ENCODE measurements at places on chromosomes 11 and 22.

- DNase-seq = no peak
Observed at GRCh38 chr11:76761718-76762355, 21.3 kb upstream of the TSKU start.

- DNase-seq = no peak
Observed at GRCh38 chr11:114915871-114916805, 237.8 kb downstream of the NXPE2 start.

DNA sequence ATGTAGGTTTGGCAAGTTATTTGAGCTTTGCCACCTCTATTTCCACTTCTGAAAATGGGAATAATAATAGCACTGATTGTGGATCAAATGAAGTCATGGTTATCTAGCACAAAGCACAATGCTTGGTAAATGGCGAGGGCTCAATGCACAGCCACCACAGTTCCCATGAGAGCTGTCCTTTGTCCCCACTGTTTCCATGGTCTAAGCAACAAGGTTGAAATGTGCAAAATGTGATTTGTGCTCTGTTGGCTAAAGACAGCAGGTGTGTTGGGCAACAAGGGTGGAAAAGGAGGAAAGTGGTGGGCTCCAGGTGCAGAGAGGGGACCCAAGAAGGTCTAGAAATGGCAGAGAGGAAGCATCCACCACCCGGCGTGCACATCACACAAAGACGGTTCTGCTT is 200.5 kb downstream of the TRIM29 start:
- DNase-seq = no peak

- DNase-seq = peak; percentile 81
Observed at GRCh38 chr22:40044870-40045834, 50.4 kb downstream of the FAM83F start.

DNA sequence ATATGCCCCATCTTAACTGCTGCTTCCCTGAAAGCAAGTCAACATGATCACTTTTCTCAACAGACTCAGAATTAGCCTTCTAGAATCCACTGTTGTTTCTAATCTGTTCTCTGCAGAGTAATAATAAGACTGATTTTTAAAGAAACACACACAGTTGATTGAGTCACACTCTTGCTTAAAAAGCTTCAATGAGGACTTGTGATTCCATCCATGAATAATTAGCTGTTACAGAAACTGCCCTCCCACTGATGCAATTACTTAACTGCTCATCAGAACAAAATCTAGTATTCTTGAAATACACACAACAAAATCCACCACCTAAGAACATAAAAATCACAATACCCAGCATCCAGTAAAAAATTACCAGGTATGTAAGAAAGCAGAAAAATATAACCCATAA is 100.5 kb upstream of the TIMP3 start:
- no peak for DNase-seq

GRCh38 chr11:107102692-107103477 is 84.6 kb upstream of the GUCY1A2 start:
- DNase-seq = no peak

DNA sequence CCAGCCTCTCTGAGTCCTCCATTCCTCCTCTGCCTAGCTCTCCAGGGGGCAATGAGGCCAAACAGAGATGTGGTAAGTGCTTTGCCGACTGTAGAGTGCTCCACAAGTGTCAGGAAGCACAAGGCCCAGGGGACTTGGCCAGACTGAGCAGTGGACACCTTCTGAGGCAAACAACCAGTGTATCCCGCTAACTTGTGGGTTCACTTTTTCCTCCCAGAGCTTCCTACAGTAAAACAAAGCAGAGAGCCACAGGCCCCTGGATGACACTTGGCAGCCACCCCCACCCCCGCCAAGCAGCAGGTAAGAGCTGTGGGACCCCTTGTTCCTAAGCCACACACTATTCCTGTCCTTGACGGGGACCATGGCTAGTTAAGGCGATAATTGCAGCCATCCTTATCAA is 160.9 kb downstream of the CACNA1I start:
- no peak for DNase-seq

- DNase-seq = peak; percentile 65
Observed at GRCh38 chr11:117819096-117820040, 5.2 kb downstream of the FXYD2 start.

- no peak for DNase-seq
Observed at GRCh38 chr11:119700030-119700429, 29.0 kb downstream of the NECTIN1 start.

GRCh38 chr11:32884770-32885384 is 7.7 kb upstream of the QSER1 start:
- DNase-seq = peak; percentile 14

- no peak for DNase-seq
Observed at GRCh38 chr11:33405834-33406602, 148.8 kb downstream of the HIPK3 start.

GRCh38 chr11:9251311-9251710 is 13.8 kb downstream of the DENND5A start:
- DNase-seq = no peak

DNA sequence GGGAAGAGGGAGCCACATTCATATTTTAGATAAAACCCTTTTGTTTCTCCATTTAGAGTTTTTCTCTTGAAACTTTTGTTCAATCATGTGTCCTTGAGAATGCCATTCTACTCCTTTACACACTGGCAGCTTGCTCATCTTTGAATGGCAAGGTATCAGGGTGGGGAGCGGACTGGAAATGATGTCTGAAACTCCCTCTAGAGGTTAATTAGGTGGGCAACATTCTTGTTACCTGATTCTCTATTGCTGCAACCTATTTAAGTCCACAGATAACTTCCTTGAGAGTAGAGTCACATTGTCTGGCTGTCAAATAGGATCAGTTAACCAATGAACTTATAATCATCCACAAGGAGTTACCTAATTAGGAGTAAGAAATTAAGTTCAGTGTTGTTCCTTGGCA is 533.6 kb upstream of the API5 start:
- peak; percentile 20 for DNase-seq

DNA sequence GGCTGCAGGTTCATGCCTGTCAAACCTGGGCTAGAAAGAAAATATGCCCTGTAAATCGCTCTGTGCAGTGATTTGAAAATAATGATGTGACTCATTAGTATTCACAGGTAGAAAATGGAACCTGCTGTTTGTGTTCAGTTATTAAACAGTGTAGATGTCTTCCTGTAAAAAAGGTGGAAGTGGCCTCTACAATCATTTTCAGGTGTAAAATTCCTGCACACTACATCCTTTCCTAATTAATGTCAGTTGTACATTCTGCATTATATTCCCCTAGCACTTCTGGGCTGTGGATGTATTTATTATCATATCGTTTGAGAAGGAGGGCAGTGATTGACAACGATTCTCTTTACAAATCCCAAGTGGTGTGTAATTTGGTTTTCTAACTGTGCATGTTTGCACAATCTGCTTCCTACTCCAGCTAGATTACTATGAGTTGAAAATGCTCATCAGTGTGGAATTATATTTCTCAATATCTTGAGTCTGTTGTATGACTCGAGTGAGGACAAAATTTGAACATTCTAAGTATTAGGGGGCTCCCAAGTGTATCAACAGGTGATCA is 454.0 kb upstream of the DDI1 start:
- no peak for DNase-seq

DNA sequence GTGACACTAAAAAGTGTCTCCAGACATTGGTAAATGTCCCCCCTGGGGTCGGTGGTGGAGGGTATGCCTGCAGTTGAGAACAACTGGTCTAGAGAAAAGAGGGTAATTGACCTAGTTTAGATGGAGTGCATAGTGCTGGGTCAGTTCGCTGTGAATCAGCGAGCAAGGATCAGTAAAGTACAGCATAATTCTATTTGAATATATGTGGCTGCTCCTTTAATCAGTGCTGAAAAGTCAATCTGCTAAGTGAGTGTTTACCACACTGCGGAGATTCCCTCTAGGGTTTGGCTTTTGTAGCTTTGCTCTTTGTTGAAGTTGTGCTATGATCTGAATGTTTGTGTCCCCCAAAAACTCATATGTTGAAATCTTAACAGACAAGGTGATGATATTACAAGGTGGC is 15.0 kb downstream of the CAVIN3 start:
- no peak for DNase-seq

GRCh38 chr11:68386331-68386978 is 74.1 kb downstream of the LRP5 start:
- no peak for DNase-seq

GRCh38 chr11:115420505-115420904 is 83.7 kb downstream of the CADM1 start:
- no peak for DNase-seq

DNA sequence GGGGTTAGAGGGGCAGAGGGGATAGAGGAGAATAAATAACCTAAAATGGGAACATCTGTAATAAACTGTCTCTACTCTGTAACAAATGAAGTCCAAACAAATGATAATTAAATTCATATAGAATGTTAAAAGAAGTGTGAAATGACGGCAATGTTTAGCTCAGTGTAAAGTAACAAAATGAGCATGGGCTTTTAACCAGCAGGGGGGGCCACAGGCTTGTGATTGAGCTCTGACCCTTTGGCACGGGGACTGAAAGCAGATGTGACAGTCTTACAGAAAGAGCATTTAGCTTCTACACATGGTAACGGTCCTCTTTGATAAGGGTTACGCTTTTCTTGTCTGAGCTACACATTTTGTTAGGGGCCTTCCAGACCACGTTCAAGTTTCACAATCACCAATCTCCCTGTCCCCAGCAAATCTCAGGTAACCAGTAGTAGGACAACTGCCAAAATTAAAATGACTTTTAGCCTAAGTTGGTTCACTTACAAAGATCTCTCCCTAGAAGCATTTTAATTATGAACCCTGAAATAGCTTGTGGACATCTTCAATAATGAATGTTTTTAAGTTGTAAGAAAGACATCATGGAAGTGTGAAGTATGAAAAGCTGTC is 262.5 kb downstream of the DCDC1 start:
- DNase-seq = peak; percentile 69

DNA sequence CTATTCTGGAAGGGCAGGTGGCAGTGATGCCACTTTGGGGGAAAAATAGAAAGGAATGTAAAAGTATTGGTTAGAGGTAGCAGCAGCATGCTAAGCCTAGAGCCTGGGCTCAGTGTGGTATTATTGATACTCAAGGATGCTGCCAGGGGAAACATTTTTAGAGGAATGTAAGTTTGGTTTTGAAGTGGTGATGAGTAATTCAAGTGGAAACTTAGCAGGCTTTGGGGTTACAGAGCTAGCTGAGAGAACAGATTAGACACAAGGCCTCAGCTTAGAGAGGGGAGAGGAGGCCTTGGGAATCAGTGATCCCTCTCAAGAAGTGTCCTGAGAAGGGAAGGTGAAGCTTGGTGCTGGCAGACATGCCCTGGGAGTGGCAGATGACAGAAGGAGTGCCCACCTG is 32.9 kb upstream of the DDI1 start:
- no peak for DNase-seq
